ENCODE measurements at places on chromosomes 5 and 9. TPM values are rescaled to one million over a fixed set of nuclear protein-coding genes. Genes with fewer than 3 reads are reported as not detected.

Gene PCDHB7
- not detected for total RNA-seq

DNA sequence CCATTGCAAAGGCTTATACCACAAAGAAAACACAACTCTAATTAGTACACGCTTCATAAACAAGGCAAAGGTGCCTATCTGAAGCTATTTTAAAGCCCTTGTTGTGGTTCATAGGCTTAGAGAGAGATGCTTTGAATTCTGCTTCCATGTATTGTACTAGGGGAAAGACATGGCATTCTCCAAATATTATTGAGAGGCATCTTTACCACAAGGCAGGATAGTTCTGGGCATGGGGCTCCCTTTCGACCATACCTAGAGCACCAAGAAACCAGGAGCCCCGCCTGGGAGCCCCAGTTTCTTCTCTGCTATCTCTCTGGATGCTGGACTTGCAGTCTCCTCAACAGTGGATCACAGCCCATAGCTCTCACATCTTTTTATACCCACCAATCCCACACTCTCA lies 93.7 kb downstream of the NFIB start:
- DNase-seq, result no peak

DNA sequence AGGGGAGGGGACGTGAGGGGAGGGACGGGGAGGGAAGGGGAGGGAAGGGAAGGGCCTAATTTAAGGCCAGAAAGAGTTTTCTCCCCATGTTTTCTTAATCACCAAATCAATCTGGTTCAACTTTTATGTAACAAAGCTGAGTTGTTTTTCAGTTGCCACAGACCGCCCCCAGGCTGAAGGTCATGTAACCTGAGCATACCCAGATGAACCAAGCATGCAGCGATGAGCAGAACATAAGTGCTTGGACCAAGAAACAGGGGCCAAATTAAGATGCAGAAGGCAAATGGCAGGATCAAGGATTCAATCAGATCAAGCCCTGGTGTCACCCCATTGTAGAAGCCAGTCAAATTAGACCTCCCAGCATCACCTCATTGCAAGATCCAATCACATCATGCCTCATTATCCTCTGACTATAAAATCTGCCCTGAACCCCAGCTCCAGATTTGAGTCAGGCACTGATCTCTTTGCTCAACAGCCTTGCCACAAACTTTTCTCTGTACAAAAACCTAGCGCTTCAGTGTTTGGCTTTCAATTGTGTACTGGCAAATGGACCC lies 113.5 kb upstream of the TNPO1 start:
- no peak for DNase-seq

Gene TMEFF1
- not detected for total RNA-seq

DNA sequence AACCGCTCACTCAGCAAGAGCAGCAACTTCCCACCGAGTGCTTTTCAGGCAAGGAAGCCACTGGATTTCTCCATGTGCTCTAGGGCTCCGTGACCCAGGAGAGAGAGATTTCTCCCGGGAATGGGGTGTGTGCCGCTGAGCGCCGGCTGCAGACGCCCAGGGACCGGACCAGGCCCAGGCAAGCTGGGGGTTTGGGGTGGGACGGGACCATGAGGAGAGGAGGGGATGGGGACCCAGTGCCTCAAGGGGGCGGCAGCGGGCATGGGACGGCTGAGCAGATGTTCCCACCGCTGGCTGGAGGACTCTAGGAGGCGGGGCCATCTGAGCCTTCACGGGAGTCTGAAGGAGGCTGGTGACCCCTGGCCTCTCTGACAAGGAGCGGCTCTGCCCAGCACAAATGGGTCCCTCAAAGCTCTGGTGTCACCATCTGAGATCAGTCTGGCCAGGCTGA lies 8.5 kb downstream of the LCN9 start:
- DNase-seq, result no peak

DNA sequence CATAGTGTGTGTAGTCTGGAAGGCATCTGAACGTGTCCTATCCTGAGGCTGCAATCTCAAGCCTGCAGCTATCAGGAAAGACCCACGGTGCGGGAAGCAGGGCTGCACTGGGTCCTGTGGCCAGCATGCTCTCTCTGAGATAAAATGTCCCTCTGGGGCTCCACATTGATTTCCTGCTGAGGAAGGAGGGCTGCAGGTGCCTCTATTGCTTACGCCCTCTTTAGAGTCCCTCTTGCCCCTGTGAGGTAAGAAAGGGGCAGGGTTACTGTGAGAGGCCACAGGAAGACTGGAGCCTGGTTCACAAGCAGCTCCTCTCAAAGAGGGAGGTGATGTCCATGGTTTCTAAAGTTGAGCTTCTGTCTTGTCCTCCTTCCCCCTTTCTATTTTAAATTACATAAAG lies 299.9 kb upstream of the RFX3 start:
- DNase-seq, result no peak

Gene ADAMTS2
- total RNA-seq, result not detected

GRCh38 chr9:107878462-107878861 lies 388.9 kb upstream of the KLF4 start:
- no peak for DNase-seq

GRCh38 chr5:32299059-32299677 lies 13.6 kb downstream of the MTMR12 start:
- no peak for DNase-seq

Gene SLC34A3
- not detected for total RNA-seq

Gene IL13
- total RNA-seq, result not detected

DNA sequence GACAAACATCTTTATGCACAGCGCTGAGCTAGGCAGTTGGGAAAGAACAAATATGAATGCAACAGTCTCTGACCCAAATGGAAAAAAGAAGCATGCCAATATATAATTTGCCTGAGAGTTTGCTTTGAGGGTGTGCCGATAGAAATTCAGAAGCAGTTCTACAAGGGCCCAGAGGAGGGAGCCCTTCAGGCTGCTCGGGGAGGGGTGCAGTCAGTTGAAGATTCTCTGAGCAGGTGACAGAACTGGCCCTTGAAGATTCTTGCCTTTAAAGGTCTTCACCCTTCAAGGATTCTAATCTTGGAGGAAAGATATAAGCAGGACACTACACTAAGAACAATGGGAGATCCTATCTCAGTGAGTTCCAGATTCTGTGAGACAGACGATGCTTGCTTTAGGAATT lies 3.7 kb upstream of the PAPPA start:
- no peak for DNase-seq

- no peak for DNase-seq
Observed at GRCh38 chr5:20212701-20213100, 224.7 kb upstream of the CDH18 start.

- no peak for DNase-seq
Observed at GRCh38 chr9:91534374-91534773, 110.7 kb upstream of the NFIL3 start.

Gene RNF183
- not detected for total RNA-seq

DNA sequence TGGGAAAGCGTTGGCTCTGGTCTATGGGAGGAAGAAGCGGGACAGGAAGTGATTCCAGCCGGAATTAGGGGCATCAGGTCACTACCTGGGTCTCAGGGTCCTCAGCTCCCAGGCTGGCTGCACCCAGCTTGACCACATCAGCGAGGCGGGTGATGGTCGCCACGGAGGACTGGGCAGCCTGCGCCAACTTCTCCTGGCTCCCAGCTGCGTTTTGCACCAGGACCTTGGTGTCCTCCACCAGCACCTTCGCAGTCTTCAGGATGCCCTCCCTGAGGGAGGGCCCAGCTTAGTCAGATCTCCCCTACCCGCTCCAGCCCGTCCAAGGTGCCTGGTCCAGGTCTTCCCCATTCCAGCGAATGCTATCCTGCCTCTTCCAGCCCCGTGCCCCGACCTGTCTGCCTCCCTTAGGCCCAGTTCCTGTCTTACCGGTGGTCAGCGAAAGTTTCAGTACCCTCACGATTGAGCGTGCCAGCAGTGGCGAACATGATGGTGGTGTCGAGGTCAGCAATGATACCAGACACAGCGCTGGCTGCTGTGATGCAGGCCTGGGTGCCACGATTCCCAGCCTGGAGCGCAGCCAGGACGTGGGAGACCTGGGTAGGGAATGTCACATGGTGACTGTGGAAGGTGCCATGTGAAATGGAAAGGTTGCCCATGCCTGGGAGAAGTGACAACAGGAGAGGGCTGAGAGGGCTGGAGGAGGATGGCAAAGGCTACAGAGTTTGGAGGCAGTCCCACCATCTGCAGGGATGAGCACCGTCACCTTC lies 14.4 kb upstream of the TPM2 start:
- DNase-seq, result no peak

- DNase-seq, result no peak
Observed at GRCh38 chr9:114002986-114003350, 75.1 kb downstream of the AMBP start.

DNA sequence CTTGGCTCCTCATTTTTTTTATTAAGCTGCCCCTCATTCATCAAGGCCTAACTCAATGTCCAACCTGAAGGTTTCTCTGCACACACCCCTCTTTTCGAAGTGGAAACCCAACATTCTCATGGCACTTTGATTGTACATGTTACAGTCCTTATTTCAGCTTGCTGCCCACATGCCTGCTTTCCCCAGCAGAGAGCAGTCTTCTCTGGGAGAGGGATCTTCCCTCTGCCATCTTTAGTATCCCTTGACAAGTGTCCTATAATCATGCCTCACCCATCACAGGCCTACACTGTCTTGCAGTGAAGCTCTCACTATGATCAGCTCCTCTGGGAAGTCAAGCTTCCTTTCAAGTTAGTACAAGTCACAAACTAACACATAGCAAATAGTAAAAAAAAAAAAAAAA lies 175.1 kb downstream of the ACER2 start:
- DNase-seq, result no peak

DNA sequence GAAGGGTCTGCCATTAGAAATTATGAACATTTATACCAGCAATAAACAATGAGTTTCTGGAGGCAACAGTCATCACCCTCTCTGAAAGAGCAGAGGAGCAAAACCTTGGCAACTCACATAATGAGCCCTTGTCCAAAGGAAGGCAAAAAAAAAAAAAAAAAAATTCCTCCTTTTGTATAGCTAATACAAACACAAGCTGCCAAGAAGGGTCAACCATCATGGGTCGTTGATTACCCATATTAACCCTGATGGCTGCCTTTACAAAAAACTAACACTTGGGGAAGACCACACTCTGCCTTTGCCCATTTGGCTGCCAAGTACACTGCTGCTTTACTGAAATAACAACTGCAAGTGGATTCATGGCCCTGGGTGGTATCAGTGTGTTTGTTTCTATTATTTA lies 272.7 kb downstream of the ADAMTSL1 start:
- DNase-seq, result no peak

DNA sequence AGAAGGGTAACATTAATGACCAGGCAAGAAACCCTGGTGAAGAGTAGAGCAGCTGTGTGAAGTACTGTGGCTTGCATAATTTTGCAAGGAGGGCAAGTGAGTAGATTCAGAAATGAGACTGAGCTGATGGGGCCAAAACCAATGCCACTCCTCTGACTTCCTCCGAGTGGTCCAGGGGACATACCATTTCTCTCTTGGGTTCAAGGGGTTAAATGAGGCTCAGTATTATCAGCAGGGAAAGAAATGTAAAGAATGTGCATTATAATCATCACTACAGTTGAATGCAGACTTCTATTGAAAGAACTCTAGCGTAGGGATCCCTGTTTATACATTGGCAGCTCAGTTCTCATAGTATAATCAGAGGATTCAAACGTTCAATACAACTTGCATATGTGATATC lies 9.9 kb downstream of the POLR3G start:
- no peak for DNase-seq

GRCh38 chr9:110744715-110745384 lies 76.3 kb downstream of the MUSK start:
- no peak for DNase-seq

GRCh38 chr9:115522912-115523311 lies 405.0 kb upstream of the TNC start:
- DNase-seq, result no peak

DNA sequence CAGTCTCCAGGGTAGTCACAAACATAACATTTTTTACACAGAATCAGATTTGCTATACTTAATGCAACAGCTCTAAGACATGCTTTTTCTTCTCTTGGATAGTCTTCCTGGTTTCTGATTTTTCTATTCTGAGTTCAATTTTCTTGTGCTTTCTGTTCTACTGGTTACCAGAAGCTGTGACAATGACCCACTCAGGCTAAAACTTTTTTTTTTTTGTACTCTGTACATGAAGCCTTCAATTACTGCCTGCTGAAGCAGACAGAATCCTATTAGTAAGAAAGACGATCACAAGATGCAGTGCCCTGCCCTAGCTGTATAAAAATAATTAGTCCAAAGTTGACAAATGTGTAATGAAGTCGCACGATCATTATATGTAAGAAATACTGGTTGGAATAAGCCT lies 231.1 kb upstream of the TBCA start:
- no peak for DNase-seq

Measured in CD4-positive, alpha-beta memory T cell (primary cell).